Body of pancreas (tissue), 4 donors: ENCODE measurements at places on chromosomes 11 and 22.

DNA sequence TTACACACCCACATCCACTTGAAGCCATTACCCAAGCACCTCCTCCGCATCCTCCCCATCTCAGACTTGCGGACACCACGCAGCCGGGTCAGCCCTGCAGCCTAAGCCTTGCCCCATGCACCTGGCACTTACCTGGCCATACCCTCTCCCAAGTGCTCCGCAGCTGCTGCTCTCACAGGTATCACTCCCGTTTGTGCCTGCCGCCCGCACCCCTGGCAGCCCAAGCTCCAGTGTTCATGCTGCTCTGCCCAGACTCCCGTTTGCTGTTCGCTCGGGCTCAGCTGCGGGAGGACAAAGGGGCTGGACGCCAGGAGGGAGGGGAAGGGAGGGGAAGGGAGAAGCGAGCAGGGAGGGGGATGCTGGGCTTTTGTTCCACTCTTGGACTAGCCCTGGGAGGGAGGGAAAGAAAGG, at the start of gene KLHL35:
Gene KLHL35 (minus strand): TSS at position 293 of the 411 bp plus-strand sequence. CDS start 2,574 bp downstream, outside the sequence.
- no peak for DNase-seq

- no peak for DNase-seq
Observed at GRCh38 chr11:122897606-122898210, 15.1 kb downstream of the JHY start.

GRCh38 chr11:93652679-93653078, 8.8 kb upstream of the CEP295 start:
- DNase-seq: no peak

GRCh38 chr11:132862137-132862536, 670.2 kb downstream of the OPCML start:
- no peak for DNase-seq

- no peak for DNase-seq
Observed at GRCh38 chr11:74840486-74840885, 91.8 kb downstream of the RNF169 start.

DNA sequence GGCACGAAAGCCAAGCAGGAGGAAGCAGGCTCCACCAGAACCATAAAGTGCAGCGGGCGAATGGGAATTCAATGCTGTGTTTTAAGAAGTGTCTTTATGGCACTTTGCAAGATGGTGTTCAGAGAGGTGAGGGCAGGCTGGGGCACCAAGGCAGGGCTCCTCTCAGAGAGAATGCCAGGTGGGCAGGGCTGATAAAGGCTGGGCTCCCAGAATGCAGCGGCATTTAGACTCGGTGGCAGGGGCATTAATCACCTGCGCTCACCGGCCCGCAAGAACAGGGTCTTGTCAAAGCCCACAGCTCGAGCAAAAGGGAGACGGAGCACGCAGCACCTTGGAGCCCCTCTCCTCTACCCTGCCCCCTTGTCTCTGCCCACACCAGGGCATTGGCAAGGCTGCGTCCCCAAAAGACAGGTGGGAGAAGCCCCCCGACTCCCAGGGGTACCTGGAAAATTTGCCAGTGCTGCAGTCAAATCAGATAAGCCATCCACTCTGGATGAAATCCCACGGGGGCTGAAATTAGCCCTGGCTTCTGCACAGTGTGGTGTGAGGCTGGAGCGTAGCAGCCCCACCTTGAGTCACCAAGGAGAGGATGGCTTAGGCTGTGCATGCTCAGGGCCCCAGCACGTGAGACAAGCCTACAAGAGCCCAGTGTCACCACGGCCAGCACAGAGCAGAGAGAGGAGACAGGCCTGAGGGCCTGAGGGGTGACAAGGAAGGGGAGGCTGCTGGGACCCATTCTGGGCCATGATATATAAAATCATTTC, 8.1 kb downstream of the MACROD1 start:
- DNase-seq: no peak

DNA sequence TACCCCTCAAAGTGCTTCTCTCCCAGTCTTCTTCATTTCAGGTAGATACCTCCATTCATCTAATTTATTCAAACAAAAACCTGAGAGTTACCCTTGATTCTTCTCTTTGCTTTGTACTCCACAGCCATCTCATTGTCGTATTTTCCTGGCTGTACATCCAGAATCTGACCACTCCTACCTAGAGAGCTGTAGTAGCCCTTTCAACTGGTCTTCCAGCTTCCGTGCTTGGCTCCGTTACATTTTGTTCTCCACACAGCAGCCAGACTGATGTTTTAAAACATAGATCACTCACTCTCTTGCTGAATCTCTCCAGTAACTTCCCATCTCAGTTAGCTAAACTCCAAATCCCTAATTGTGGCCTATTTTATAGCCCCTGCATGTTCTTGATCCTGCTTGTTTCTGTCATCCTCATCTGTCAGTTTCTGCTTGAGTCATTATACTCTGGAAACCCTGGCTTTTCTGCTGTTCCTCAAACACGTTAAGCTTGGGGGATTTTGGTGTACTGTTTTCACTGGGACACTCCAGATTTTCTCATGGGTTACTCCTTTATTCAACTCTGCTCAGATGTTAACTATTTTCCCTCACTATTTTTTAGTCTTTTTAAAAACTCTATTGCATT, 7.4 kb downstream of the SPCS2 start:
- DNase-seq: no peak

DNA sequence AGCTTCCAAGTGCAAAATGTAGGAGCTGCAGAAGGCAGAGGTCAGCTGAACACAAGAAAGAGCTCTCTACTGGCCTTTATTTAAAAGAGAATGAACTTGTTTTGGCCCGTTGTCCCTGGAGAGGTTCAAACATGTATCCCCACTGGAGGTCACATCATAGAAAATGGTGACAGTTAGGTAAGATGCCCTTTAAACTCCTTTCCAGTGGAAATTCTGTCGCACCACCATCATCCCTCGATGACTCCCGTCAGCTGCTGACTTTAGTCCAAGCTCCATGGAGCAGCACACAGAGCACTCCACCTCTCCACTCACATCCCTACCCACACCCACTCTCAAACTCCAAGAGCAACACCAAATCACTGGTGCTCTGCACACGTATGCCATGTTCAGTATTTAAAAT, 15.2 kb upstream of the P4HA3 start:
- no peak for DNase-seq
